ENCODE measurements at places on chromosomes 6 and 20. TPM values are rescaled to one million over a fixed set of nuclear protein-coding genes. Genes with fewer than 3 reads are reported as not detected.

DNA sequence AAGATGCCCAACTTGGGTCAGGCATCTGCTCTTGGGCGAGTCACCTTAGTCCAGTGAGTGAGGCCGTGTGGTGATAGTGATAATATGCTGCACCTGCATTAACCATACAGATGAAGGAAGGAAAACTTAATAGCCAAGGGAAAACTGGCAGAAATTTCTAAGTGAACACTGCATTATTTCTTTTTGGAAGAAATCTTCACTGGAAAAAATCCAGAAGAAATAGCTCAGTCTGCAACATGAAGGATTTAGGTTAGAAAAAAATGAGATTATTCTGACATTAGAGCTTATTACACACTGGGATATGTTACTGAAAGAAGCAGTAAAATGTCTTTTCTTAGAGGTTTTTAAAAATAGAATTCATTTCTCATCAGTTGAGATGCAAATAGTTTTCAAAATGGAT is 947.3 kb downstream of the KIF16B start:
- no peak for DNase-seq

- DNase-seq: no peak
Measured at GRCh38 chr20:39381595-39381994, 419.5 kb downstream of the DHX35 start.

- DNase-seq: no peak
Measured at GRCh38 chr20:60970601-60971000, 281.5 kb upstream of the CDH4 start.

GRCh38 chr6:56101141-56101553 is 146.2 kb downstream of the COL21A1 start:
- no peak for DNase-seq

GRCh38 chr20:43726811-43727338 is at the start of gene GTSF1L:
Gene GTSF1L, minus strand, starts transcription at chr20:43727002. Its CDS starts 308 bp downstream, at chr20:43726694.
- DNase-seq: no peak

- DNase-seq: no peak
Measured at GRCh38 chr6:6178795-6179194, 141.7 kb downstream of the F13A1 start.

- no peak for DNase-seq
Measured at GRCh38 chr6:140041056-140041455, 666.6 kb upstream of the CITED2 start.

GRCh38 chr20:2382833-2383232 is 2.1 kb downstream of the TGM6 start:
- no peak for DNase-seq

CDK5RAP1 gene
- total RNA-seq: 51.8 TPM

ADGRG6 gene
- 0.47 TPM for total RNA-seq

BPIFA1 gene
- total RNA-seq: not detected

CAGE1 gene
- 0.33 TPM for total RNA-seq

BMP6 gene
- total RNA-seq: not detected

POLR1H gene
- total RNA-seq: 50.0 TPM
